ENCODE measurements at places on chromosomes 1 and 21.
A peak's percentile ranks its signal among the peaks of the same experiment; 100 is the strongest.

- no peak for DNase-seq
These were observed 26.6 kb upstream of the MPZL1 start for GRCh38 chr1:167695147-167695546.

GRCh38 chr1:209876078-209876800 is 48.5 kb downstream of the UTP25 start:
- DNase-seq, result no peak

- no peak for DNase-seq
These were observed 38.8 kb upstream of the RGS8 start for GRCh38 chr1:182723200-182723599.

DNA sequence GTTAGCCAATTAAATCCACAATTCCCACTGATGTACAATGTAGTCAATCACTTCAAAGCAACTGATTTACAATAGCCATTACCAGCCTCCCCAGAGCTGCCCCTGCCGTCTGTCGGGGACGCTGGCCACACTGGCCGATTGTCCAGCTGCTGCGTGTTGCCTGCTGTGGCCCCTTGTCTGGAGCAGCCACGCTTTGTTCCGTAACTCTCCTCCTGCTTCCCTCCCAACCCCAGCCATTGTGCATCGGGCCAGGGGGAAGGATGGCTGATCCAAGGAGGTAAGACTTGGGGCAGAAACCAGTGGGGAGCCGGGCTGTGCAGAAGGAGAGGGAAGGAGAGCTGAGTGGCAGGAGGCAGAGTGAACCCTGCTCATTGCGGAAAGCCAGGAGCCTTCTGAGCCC is 83.6 kb upstream of the LYST start:
- no peak for DNase-seq

DNA sequence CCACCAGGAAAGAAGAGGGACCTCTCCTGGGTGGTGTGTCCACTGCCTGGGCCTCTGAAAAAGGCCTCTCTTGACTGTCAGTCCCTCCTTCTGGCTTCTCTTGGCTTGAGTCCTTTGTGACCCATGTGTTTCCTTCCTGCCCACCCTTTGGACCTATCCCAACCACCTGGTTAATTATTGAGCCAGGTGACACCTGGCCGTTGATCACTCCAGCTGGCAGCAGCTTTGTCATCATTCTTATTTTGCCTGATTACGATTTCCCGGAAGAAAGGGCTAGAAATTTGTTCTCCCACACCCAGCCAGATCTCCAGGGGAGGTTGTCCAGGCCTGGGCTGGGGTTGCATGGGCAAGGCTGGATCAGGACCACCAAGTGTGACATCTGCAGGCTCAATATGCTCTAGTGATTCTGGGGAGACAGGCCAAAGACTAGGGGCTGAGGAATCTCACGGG is 24.8 kb downstream of the CSF1 start:
- DNase-seq, result no peak

- no peak for DNase-seq
These were observed 42.9 kb downstream of the SEC22B start for GRCh38 chr1:120133228-120133927.

GRCh38 chr1:36608272-36608671 is 125.6 kb upstream of the CSF3R start:
- no peak for DNase-seq

DNA sequence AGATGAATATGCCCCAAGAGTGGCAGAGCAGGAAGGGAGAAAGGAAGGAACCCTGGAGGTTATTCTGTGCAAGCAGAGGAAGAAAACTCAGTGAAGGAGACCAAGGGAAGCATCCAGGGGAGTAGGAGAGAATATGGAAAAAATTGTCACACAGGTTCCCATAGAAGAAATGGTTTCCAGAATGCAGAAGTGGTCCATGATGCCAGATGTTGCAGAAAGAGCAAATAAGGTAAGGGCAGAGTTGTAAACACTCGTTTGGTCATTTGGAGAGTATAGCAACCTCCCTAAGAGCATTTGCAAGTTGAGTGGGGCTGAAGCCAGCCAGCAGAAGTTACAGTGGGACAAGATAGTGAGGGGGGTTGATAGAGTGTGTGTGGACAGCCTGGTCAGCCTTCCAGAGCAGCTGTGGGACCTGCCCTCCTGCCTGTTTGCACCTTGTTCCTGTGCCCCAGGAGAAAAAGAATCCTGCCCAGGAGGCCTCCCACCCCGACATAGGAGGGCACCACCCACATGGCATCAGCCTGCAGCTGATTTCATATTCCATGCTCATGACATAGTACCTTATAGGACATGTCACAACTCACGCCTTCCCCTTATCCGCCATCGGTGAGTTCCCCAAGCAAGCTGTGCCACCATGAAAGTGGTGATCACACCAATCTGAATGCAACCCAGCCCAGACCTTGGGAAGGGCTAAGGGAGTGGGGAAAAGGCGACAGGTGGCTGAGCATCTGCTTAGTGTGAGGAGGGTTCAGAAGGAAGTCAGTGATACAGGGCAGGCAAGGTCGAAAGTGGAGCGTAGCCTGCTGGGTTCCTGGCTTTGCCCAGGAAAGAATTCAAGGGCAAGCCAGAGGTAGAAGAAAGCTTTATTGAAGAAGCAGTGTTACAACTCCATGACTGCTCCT is 8.2 kb upstream of the NEK2 start:
- DNase-seq, result no peak

GRCh38 chr21:46078322-46078977 is 19.5 kb upstream of the COL6A2 start:
- no peak for DNase-seq

DNA sequence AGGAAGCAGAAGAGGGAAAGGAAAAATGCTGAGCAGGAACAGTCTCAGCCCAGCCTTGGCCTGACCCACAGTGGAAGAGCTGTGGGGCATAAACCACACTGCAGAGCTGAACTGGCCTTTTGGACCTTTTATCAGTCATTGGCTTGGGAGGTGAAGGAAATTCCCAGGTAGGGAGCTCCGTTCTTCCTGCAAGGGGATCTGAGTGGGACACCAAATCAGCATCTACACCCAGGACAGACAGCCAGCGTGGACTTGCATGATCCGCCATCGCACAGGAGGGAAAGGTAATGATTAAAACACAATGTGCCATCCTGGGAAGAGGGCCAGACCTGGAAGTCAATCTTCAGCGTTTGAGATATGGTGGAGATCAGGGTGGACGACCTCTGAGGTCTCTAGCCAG is 1.2 kb upstream of the MTFR1L start:
- no peak for DNase-seq

DNA sequence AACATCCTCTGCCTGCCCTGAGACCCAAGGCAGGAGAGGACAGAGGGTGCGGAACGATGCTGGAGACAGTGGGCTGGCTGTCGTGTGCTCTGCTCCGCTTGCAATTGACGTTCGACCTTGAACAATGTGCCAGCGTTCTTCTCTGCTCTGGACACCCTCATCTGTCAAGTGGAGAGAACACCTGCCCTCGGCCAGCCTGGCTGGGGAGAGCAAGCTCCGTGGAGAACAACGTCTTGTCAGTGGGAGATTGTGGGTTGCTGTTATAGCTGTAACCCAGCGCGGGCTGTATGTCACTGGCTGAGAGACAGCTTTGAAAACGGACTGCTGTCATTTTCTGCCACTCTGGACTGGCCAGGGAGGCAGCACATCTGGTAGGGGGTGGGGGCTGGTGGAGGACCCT is 14.7 kb downstream of the KIAA1614 start:
- no peak for DNase-seq

DNA sequence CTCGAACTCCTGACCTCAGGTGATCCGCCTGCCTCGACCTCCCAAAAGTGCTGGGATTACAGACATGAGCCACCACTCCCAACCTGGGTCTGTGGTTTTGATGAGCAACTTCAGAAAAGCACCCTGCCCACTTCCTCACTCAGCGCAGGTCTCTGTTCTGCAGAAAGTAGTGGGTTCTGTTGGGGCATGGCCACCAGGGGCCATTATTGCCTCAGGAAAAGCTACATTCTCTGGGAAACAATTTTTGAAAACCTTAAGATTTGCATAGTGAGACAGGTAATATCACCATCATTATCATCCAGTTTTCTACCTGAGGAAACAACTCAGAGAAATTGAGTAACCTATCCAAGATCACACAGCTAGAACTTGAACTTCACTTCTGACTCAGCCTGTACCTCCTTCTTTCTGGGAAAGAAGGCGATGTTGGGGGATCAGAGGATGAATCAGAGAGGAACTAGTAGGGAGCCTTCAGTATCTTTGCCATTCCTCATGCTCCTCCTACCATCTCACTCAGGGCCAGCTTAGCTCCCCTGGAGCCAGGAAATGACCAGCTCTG is 7.1 kb upstream of the NES start:
- DNase-seq, result peak; percentile 26

- DNase-seq, result no peak
These were observed 27.9 kb downstream of the SLC45A1 start for GRCh38 chr1:8345621-8346415.

GRCh38 chr21:15159382-15160020 is 94.7 kb upstream of the NRIP1 start:
- no peak for DNase-seq

DNA sequence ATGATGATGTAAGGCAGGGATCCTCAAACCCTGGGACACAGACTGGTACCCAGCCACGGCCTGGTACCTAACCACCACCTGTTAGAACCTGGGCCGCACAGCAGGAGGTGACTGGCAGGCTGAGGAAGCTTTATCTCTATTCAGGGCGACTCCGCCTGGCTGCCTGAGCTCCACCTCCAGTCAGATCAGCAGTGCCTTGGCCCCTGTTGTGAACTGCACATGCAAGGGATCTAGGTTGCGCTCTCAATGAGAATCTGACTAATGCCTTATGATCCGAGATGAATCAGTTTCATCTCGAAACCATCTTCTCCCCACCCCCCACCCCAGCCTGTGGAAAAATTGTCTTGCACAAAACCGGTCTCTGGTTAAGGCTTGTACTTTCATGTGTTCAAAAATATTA is 4.2 kb downstream of the RNPC3 start:
- DNase-seq, result peak; percentile 49

DNA sequence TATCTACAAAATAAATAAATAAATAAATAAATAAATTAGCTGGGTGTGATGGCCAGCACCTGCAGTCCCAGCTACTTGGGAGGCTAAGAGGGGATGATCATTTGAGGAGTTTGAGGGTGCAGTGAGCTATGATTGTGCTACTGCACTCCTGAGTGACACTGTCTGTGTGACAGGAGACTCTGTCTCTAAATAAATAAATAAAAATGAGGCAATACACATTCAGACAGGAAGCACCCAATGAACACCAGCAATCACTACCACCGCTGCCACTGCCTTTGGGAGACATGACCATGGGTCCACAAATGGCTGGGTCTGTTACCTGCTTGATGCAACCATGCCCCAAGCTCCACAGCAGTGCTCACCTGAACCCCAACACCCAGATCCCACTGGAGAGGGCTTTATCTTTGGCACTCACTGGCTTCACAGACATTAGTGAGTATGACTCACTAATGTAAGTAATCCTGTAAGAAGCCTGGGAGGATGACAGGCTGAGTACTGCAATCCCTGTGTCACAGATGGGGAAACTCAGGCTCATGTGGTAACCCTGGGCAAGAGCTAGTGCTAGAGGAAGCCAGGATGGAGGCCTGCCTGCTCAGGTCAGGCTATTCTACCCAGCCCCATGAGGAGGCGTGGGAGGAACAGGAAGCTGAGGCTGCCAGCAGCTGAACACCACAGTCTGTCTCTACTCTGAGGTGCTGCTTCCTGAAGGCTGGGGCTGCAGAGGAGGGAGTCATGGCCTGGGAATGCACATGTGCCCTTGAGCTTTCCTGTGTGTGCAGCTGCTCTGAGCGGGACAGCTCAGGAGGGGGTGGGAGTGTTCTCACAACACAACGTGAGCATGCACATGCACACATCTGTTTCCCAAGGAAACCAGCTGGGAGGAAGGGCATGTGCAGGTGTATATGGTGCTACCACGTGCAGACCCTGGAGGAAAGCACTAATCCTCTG is 43.0 kb downstream of the SLC9A1 start:
- DNase-seq, result peak; percentile 54

DNA sequence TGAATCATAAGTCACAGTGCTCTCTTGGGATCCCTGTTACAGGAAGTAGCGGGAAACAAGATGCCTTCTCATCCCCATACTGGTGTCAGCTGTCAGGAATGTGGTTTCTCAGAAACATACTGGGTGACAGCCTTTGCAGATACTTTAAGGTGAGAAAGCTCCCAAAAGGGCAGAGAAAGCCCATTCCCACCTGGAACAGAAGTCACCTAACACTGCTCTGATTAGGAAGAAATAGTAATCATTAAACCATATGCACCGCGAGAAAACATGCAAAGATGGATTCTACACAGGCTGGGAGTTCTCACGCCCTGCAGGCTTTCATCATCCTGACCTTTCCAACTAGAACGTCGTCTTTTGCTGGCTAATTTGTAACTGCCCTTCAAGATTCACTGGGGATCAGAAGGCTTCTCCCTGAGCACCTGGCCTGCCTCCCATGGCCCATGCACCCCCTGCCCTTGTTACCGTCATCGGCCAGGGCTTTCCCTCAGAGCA is 46.2 kb upstream of the SLC44A3 start:
- DNase-seq, result no peak

- DNase-seq, result no peak
These were observed 753.1 kb downstream of the NCAM2 start for GRCh38 chr21:21751286-21751685.

Data from activated CD4-positive, alpha-beta T cell treated with anti-CD3 and anti-CD28 coated beads for 4 hours (primary cell).